Endothelial cell of umbilical vein (primary cell): ENCODE measurements at places on chromosomes 1 and 21. TPM values are rescaled to one million over a fixed set of nuclear protein-coding genes. Genes with fewer than 3 reads are reported as not detected.

- DNase-seq, result peak; percentile 51
Observed at GRCh38 chr1:236759252-236759859, 35.7 kb upstream of the MTR start.

- DNase-seq, result no peak
Observed at GRCh38 chr1:90370686-90371447, 346.2 kb downstream of the BARHL2 start.

DNA sequence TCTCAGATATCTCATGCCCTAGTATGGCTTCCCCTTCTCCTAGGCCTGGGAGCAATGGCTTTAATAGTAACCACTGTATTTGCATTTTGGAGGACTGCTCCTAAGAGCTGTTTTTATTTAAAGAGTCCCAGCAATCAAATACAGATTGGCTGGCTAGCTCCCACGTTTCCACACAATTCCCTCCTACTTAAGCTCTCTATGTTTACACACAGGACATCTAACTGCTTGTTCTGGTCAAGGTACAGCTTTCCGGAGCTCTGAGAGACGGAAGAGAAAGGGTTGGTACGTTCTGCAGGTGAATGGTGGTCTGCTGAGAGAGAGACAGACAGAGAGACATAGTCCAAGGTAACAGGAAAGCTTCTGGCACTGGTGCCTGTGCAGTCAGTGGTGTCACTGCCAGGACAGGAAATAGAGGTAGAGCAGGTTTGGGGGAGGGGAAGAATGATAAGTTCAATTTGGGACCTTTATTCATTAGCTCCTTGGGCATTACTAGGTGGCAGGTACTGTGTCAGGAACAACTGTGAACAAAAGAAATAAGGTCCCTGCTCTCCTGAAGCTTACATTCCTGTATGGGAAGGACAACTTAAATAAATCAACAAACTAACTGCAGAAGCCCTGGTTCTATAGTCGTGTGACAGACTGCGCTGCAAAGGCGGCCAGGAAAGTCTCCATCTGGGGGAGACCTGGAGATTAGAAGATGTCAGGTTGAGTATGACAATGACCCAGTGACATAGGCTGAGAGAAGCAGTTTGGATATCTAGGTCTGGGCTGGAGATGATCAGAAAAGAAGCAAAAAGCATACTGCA, 1.2 kb upstream of the SLC25A33 start:
- DNase-seq, result no peak

GRCh38 chr1:56437959-56438358, 141.4 kb downstream of the PLPP3 start:
- peak; percentile 64 for DNase-seq

DNA sequence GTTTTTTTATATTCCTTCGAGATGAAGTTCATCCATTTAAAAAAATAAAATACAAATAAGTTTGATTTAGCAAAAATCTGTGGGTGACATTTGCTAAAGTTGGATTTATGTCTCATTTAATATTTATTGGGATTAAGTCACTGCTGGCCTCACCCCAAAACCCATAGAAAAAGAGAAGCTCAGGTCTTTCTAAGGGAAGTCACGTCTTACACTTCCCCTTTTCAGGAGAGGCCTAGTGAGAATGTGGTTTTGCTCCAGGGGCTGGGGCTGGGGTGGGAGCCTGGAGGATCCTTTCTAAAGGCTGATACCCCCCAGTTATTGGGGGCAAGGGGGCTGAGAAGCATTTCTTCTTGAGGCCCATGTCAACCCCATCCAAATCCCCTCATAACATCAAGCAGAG, 300.3 kb downstream of the DSCAM start:
- no peak for DNase-seq

The SH2D5 gene
- 1.0 and 2.4 TPM in 2 replicates for total RNA-seq

DNA sequence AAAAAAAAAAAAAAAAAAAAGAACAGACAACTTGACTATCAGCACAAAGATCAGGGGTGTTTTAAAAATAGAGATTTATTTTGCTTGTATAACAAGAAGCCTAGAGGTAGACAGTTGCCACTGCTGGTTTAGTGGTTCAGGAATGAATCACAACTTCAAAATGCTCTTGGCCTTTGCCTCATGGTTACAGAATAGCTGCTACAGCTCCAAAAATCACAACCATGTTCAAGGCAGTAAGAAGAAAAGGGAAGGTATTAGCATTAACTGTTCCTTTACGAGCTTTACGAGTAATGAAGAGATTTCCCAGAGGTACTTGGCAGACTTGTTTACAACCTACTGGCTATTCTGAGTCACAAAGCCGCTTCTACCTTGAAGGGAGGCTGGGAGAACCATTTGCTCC, 52.5 kb upstream of the PPM1J start:
- DNase-seq, result no peak

The BRDT gene
- not detected in 2 replicates for total RNA-seq

DNA sequence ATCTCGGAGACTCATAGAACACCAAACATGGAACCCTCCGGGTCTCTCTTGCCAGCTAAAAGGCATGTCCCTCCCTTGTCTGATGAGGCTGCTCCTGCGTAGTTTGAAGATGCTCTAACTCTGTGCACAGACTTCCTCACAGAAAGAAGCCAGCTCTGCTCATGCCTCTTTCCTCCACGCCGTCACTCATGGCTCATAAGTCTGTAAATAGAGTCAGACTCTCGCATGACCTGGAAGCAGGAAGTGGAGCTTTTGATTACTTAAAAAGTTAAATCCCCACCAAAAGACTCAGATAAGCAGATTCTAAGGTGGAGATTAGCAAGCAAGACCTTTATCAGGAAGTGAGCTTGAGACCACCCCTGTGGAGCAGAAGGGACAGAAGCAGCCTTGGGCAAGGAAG, 171.6 kb downstream of the TRIM33 start:
- no peak for DNase-seq

- DNase-seq, result peak; percentile 73
Observed at GRCh38 chr1:150688763-150689162, 8.2 kb downstream of the GOLPH3L start.

The FAM167B gene
- 2.0 and 5.6 TPM in 2 replicates for total RNA-seq

- no peak for DNase-seq
Observed at GRCh38 chr1:25053576-25054250, 123.6 kb upstream of the RUNX3 start.

The HSPB7 gene
- not detected in 2 replicates for total RNA-seq
